H7 (cell line): ENCODE measurements at places on chromosomes 6 and 20.
A peak's percentile ranks its signal among the peaks of the same experiment; 100 is the strongest.

- no peak for DNase-seq
Observed at GRCh38 chr6:104201557-104201956, 658.2 kb downstream of the HACE1 start.

DNA sequence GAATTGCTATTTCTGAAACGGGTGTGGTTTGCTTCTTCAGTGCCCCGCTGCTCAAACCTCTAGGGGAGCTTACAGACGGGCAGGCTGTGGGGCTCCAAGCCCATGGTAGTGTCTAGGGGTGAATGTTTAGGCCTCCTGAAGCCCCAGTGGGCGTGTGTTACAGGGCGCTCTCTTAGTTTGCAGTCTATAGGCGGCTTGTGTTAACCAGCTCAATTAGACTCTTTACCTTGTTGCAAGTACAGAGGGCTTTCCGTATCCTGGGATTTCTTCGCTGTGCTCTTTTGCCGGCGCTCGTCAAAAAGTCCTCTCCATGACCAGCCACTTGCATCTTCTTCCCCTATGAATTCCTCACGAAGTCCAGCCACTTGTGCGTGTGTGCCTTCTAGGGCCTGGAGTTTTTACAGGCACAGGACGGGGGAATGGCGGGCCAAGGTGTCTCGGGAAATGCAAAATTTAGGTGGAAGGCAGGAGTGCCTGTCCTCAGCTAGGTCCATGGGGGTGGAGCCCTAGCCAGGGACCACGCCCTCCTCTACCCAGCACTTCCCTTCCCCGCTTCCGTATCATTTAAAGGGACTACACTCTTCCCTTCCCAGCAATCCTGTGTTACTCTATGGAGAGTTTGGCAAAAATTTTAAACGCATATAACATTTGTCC lies 94.5 kb downstream of the HTR1B start:
- no peak for DNase-seq

DNA sequence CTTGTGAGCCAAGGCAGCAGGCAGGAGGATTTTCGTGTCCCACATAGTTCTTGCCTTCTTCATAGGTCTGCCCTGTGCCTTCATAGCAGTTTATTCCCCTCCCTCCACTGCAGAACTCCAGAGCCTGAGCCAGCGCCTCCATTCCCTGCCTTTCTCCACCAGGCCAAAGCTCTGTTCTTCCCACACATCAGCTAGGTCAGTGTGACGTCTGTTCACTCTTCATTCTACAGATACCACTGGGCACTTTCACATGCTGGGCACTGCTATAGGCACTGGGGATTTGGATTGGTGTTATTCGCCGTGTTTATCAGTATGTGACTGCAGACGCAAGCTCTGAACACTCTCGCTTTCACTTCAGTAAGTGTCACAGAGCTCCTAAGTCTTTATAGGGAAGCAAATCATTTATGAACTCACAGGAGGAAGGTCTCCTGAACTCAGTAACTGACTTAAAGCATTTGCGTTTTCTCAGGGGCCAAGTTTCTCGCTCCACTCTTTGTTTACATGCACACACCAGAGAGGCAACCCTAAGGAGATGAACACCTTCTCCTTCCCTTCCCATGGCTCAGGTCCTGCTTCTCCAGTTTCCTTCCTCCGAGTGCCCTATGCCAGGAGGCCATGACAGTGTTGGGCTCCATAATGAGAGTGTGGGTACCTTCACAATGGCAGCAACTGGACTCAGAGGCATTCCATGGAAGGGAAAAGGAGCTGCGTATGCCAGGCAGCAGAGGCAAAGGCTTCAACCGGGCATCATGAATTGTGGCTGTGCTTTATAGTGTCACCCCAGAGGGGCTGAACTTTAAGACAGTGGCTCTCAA lies 6.3 kb upstream of the APMAP start:
- no peak for DNase-seq

GRCh38 chr20:49751397-49751736 lies 37.7 kb upstream of the B4GALT5 start:
- no peak for DNase-seq

- peak; percentile 13 for DNase-seq
Observed at GRCh38 chr20:32967961-32968457, 36.2 kb downstream of the SUN5 start.

GRCh38 chr6:17998442-17998841 lies 11.0 kb upstream of the KIF13A start:
- DNase-seq: no peak

DNA sequence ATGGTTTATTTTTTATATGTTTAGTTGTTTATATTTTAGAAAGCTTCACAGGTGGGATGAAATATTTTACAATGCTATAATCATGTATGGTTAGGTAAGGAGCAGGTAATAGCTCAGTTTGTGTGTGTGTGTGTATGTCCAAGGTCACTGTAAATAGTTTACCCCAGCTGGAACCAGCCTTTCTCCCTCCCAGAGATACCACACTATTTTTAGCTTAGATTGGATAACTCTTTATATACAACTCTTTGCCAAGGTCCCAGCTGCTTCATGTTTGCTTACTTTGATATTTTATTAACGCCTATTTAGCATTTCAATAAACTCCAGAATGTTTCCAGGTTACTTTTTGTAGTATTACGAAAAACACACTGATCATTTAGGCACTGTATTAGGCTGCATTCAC lies 1.8 kb upstream of the PEX7 start:
- DNase-seq: no peak

- peak; percentile 84 for DNase-seq
Observed at GRCh38 chr6:37029249-37029971, 24.0 kb downstream of the FGD2 start.

GRCh38 chr20:31990641-31991338 lies 19.4 kb upstream of the CCM2L start:
- peak; percentile 33 for DNase-seq
